ENCODE measurements at places on chromosomes 11 and 22.
A peak's percentile ranks its signal among the peaks of the same experiment; 100 is the strongest.

DNA sequence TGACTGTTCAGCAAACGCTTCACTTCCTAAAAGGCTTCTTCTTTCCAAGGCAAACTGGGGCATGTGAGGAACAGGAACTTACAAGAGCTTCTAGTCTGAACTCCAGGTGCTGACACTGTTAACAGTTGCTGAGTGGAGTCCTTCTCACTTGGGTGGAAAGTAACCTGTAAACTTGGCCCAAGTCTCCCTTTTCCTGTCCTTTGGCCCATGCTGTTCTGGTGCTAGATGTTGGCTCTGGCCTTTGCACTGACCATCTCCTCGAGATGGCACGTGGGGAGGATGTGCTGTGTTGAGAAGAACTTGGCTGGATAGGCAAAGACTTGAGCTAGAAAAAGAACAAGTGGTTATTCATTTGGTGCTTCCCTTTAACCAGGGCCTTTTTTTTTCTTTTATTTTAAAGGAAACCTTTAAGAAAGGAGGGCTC is 53.6 kb downstream of the PTPRJ start:
- no peak for DNase-seq

DNA sequence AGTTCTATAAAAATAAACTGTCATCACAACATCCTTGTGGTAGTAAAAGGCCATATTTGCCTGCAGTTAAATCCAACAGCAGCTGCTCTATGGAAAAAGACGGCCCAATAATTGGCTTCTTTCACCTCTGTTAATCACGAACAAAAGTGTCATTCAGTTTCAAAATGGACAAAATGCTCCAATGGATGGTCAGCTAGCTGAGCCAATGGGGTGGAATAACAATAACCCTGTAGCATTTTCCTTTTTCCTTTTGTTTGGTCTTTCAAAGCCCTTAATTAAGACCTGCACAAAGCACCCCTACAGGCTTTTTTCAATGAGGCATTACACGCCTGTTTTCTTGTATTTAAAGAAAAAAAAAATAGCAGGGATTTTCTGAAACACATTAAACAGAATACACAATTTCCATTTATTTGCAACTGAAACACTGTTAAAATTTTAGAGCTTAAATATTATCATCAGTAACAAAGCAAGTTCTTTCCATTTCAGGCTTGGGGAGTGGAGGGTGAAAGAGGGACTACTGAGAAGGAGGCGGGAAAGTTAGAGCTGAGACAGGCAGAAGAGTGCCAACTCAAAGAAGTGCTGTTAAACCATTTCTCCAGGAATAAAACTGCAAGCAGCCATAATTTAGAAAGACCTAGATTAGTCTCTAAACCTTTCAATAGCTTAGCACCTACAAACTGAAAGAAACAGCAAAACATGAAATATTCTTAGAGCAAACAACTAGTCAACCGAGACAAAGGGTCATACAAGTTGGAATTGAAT is 28.7 kb downstream of the LGR4 start:
- no peak for DNase-seq

DNA sequence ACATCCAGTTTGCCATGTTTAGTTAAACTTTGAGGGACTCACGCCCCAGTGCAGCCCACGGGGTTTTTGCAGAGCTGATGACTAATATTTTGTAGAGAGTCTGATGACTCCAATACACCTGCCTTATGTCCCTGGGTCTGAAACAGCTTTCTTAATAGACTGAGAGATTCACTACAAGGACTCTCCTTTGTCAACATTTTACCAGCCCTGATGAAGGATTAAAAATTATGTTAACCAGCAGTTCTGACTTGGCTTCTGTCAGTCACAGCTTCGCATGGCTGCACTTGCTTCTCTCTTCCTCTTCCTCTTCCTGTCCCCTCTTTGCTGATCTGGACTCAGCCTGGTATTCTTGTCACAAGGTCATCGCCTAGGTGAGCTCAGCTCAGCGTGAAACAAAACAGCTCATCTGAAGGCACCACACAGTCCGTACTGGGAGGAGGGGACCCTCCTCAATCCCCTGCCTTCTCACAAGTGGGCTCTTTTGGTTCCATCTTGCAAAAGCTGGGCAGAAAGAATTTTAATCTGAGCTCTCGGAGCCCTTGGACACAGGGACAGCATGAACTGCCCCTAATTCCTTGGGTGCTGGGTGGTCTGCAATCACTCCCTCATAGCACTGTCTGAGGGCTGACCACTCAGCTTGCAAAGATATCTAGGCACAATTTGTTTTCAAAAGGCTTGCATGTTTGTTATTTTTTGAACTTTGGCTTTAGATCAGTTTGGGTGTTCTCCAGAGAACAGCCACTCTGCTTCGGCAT is 38.1 kb upstream of the POU2AF1 start:
- DNase-seq = peak; percentile 40

GRCh38 chr22:48535868-48536540 is 1291.7 kb downstream of the BRD1 start:
- DNase-seq = no peak

DNA sequence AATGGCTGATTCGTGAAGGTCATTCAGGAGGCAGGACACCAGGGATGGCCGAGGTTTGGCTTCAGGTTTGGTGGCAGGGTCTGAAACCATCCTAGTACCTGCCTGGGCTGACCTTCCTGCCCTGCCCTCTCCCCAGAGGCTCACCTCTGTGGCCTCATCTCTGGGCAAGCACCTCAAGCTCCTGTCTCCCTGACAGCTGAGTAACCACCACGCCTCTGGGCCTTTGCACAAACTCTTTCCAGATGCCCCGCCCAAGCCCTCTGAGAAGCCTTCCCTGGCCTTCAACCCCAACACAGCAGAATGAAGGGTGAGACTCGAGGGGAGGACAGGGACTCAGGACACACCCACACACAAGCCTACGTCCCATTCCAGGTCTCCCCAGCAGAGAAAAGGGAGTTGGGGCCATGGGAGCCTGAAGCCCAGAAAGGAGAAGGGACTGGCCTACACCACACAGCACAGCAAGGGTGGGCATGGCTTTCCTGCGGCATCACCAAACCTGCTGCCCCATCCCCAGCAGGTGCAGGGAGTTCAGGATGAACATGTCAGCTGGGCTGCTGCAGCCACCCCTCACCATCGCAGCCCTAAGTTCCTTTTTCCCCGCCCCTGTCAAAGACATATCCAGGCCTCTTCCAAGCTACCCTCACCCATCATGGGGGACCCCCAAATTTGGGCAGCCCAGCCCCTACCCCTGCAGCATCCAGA is 2.4 kb downstream of the SHISA8 start:
- DNase-seq = no peak

GRCh38 chr11:3627291-3627690 is 14.5 kb downstream of the ART5 start:
- peak; percentile 59 for DNase-seq

- no peak for DNase-seq
These were observed 361.2 kb downstream of the TMEM135 start for GRCh38 chr11:87398931-87399330.

DNA sequence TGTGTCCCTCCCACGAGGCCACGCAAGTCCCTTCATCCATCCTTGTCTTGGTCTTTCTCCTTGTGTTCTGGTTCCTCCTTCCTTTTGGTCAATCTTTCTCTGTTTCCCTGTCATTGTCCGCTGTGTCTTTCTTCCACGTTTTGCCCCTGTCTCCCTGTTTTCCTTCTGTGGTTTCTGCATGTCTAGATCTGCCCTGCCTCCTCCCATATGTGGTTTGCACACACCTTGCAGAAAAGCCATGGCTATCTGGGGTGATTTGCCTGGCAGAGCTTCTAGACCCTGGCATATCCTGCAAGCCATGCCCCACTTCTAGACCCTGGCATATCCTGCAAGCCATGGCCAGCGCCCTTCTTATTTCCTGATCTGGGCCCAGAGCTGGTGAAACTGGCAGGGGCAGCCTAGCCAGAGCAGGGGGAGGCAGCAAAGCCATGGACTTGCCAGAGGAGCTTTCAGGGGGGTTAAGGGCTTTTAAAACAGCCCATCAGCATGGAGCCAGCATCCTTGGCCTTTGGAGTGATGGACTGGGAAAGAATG is 131.6 kb upstream of the NECTIN1 start:
- no peak for DNase-seq

DNA sequence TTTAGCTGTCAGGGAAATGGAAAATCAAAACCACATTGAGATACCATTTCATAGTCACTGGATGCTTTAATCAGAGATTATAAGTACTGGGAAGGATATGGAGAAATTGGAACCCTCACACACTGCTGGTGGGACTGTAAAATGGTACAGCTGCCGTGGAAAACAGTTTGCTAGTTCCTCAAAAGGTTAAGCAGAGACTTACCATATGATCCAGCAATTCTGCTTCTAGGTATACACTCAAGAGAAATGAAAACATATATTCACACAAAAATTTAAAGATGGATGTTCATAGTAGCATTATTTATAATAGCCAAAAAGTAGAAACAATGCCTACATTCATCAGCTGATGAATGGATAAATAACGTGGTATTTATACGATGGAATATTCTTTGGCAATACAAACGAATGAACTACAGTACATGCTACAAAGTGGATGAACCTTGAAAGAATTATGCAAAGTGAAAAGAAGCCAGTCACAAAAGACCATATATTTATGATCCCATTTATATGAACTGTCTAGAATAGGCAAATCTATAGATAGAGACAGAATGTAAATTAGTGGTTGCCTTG is 23.0 kb downstream of the RNF121 start:
- DNase-seq = no peak

DNA sequence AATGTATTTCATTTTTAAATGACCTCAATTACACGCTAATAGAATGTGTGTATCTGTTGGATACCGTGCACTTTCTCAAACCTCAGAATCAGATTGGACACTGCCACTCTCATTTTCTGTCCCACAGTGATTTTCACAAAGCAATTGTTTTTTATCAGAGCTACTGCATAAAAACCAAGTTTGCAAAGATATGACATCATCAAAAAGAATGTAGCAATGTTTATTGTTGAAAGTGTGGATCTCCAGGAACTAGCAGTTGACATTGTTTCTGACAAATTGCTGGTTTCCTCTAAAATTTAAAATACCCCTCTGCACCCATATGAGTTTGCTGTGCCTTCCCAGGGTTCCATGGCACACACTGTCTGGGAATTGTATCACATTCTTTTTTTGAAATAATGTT is 362.7 kb upstream of the DDI1 start:
- DNase-seq = peak; percentile 68

- no peak for DNase-seq
These were observed 55.4 kb upstream of the ISX start for GRCh38 chr22:35010543-35010942.

DNA sequence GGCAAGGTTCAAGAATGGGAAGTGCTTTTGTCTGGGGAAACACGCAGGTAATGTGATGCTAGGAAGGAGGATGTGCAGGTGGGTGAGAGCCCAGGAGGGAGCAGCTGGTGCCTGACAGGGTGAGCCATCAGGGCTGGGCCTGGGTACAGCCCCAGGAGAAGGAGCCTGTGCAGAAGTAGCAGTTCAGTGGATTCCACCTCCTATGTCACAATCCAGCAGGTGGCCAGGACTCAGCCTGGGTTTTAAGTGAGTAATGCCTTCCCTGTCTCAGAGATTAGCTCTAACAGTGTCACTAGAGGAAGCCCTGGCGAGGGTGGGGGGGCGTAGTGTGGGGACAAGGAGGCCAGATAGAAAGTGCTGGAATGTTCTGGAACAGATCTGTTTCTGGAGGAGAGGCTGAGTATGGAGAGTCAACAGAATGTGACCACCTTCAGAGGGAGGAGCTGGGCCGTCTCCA is 8.1 kb downstream of the RIC8A start:
- DNase-seq = peak; percentile 25

- DNase-seq = no peak
These were observed 2.5 kb downstream of the IGLL5 start for GRCh38 chr22:22890085-22890484.

DNA sequence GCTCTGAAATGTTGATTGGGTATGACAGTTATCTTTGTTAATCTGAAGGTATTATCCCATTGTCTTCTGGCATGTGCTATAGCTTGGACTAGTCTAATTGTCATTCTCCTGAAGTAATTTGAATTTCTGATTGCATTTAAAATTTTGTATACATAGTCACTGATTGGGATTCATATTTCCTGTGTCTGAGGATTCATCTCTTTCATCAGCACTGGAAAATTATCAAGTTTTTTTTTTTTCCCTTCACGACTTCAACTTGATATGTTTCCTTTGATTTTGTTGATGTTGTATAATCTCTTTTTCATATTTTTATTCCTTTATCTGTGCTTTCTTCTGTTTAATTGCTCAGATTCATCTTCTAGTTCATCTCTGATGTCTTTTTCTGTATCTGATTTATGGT is 104.1 kb downstream of the DDX10 start:
- no peak for DNase-seq

GRCh38 chr11:63508009-63508408 is 2.1 kb downstream of the LGALS12 start:
- DNase-seq = no peak

DNA sequence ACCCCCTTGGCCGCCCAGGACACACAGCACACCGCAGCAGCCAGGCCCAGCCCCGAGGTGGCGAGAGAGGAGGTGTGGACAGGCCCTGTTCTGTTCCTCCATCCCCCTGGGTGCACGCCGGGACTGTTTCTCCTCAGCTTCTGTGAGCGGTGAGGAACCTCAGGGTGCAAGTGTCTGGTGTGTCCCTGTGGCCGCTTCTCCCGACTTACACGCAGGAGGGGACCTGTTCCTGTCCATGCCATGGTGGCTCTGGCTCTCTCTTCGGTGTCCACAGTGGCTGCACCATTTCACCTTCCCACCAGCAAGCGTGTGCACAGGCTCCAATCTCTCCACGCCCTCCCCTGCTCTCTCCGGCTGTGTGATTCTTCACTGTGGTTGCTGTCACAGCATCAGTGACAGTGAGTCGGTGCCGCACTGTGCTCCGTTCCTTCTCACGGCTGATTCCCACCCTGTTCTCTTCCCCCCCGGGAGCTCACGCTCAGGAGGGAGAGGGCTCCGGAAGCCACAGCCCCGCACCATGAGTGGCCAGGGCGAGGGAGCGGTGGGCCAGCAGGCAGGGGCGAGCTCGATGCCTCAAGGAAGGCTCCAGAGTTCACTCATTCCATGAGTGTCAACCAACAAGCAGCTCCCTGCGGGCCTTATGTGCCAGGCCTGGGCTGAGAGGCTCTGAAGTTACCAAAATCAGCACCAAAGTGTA is 18.6 kb upstream of the WNT7B start:
- DNase-seq = no peak

DNA sequence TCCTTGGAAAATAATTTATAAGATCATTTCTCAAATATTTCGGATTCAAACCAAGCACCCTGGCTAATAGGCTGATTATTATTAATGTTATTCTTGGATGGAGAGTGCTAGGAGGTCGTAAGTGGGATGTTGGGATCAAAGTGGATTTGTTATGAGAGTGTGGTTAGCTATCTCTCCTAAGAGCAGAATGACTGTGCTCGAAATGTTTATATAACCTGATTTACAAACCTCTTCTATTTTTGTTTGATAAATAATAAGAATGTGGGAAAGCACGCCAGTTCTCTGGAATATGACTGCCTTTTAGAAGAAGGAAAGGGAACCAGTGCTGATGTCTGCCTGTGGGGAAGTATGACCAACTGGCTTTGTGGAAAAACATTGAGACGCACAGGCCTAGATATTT is 527.5 kb downstream of the NTM start:
- peak; percentile 73 for DNase-seq

All from iris pigment epithelial cell (primary cell).